ENCODE measurements at places on chromosomes 12 and 14.
A peak's percentile ranks its signal among the peaks of the same experiment; 100 is the strongest.

DNA sequence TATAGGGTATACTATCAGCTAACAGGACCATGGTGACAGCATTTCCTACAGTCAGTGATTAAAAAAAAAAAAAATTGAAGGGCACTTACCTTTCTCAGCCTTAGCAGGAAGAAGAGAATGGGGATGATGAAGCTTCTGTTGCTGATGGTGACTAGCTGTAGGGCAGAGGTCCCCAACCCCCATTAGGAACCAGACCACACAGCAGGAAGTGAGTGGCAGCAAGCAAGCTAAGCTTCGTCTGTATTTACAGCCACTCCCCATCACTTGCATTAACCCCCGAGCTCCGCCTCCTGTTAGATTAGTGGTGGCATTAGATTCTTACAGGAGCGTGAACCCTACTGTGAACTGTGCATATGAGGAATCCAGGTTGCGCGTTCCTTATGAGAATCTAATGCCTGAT lies 91.3 kb upstream of the USP44 start:
- no peak for DNase-seq

DNA sequence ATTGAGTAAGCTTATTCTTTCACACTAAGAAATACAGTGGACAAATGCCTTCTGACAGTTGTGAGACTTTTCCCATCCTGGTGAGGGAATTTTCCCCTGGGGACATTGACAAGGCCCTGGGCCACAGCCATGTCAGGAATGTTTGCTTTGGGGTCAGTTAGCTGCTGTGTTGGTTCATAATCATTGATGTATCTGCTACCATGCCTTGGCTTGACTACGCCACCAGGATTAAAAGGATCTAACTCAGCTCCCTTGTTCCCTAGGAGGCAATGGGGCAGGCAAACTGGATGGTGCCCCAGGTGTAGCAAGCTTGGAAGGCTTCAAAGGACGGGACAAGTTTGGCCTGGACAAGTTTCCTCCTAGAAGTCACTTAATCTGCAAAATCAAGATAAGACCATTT lies 3.1 kb upstream of the CCDC88C start:
- no peak for DNase-seq

DNA sequence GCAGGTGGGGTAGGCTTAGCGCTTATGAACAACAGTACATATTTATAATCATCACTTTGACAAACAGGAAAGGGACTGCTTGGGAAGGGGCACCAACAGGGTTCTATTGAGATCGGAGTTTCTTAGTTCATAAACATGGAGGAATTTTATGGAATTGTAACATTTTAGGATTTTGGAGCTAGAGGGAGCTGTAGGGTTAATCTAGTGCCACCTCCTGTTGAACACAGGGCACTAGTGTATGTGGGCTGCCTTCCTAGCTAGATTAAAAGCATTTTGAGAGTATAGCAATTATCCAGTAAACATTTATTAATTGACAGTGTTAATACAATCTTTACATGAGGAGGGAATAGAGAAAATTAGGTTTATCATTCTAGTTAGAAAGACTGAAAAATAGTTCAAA lies 23.1 kb upstream of the TBC1D30 start:
- DNase-seq, result peak; percentile 37

DNA sequence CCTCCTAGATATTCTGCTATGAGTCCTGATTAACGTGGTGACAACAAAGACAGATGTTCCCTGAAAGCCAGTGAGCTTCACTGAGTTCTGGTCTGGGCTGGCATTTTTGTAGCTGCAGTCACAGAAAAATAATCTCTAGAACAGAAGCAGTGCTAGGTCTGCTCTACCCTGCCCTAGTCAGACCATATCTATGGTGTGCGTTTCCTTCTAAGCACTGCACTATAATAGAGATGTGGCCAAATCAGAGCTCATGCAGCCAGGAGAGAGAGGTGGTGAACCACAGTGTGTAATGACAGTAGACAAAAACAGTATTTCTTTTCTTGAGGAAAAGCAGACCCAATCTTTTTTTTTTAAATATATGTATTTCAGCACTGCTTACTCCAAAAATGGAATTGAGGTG lies 76.3 kb downstream of the CMAS start:
- no peak for DNase-seq

GRCh38 chr12:75482646-75483045 lies 2.1 kb downstream of the GLIPR1 start:
- DNase-seq, result no peak

- no peak for DNase-seq
These were observed 8.0 kb upstream of the RASSF8 start for GRCh38 chr12:25950329-25951115.

DNA sequence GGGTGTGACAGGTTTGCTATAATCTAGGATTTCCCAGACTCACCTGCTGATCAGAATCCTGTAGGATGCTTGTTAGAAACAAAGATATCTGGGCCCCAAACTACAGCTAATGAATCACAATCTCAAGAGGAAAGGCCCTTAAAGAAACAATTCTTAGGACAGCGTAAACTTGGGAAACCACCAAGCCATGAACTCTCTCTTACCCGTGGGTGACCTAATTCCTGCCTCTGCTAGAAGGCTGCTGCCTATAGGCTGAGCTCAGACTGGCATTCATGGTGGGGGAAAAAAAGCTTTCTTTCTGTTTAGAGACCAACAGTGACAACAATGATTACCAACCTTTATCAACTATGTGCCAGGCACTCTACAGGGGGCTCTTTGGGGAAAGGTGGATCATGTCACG lies 213.9 kb upstream of the FKBP4 start:
- no peak for DNase-seq

- DNase-seq, result peak; percentile 6
These were observed 163.6 kb upstream of the PLEKHG7 start for GRCh38 chr12:92539110-92539749.

DNA sequence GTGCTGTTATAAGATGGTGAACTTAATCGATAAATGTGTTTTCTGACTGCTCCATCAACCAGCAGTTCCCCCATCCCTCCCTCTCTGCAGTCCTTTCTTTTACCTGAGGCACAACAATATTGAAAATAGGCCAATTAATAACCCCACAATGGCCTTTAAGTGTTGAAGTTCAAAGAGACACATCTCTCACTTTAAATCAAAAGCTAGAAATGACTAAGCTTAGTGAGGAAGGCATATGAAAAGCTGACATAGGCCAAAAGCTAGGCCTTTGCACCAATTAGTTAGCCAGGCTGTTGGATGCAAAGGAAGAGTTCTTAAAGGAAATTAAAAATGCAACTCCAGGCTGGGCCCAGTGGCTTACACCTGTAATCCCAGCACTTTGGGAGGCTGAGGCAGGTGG lies 43.7 kb downstream of the SAV1 start:
- DNase-seq, result no peak

- no peak for DNase-seq
These were observed 8.8 kb downstream of the SUSD6 start for GRCh38 chr14:69620211-69620611.

DNA sequence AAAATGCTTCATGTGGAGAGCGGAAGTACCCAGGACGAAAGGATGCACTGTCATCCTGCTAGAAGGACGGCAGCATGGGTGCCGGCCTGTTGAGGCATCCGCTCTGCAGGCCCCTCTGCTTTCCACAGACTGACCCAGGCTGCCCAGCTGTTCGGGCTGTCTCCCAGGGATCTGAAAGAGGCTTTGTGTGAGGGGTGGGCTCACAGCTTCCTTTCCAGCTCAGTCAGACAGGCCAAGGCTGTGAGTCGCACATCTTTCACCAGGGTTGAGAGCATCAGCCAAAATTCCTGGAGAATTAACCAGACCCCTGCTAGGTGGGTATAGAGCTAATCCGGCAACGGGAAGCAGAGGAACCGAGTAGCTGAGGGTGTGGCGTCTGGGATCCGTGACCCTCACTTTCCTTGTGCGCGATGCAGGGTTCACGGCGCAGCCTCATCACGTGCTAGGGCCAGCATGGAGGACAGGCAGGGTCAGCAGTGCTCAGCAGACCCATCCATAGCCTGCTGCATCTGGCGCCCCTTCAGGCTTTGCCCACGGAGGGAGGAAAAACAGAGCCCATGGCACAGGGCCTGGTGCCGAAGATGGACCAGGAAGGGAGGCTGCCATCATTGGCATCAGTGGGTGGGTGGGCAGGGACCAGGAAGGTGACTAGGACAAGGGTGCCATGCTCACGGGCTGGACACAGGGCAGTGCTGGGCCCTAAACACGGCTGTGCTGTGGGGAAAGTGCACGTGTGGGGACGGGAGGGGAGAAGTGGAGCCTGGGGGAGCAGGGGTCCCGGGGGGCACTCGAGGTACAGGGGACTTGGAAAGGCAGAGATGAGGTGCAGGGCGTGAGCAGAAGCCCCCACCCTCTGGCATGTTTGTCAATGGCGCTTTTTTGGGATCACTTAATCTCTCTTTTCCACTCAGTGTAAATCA lies 9.2 kb upstream of the SIVA1 start:
- DNase-seq, result no peak

DNA sequence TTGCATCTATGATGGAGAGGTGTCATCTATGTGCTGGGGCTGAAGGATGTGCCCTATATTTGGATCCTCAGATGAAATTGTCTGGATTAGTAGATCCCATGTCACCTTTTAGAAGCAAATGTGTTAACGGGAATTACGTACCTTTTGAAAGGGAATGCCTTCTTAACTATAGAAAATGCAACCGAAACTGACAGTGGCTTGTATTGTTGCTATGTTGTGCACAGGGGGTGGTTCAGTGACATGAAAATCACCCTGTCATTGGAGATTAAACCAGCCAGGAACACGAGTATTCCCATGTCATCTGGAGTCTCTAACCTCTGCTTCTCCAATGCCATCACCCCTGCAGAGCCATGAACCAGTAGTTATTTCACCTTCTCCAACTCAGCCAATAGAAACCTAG lies 110.2 kb downstream of the METTL25 start:
- no peak for DNase-seq

GRCh38 chr12:19706936-19707335 lies 267.6 kb downstream of the AEBP2 start:
- no peak for DNase-seq

GRCh38 chr12:105358789-105359188 lies 28.3 kb downstream of the C12orf75 start:
- no peak for DNase-seq

DNA sequence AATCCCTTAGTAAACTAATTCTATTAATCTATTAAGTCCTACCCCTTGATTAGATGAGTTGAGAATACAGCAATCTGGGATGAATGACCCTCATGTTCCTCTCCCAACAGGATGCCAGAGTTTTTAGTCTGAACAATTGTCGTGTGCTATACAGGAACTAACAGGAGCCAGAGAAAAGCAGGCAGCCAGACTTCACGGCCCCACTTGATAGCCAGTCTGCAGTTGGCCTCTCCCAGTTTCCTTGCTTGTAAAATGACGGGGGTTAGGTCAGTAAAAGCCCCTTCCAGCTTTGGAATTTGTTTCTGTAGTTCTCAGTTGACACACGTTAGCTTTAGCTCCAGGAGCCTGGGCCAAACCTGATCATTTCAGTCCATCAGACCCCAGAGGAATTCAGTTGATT lies 266.8 kb upstream of the FKBP4 start:
- no peak for DNase-seq

DNA sequence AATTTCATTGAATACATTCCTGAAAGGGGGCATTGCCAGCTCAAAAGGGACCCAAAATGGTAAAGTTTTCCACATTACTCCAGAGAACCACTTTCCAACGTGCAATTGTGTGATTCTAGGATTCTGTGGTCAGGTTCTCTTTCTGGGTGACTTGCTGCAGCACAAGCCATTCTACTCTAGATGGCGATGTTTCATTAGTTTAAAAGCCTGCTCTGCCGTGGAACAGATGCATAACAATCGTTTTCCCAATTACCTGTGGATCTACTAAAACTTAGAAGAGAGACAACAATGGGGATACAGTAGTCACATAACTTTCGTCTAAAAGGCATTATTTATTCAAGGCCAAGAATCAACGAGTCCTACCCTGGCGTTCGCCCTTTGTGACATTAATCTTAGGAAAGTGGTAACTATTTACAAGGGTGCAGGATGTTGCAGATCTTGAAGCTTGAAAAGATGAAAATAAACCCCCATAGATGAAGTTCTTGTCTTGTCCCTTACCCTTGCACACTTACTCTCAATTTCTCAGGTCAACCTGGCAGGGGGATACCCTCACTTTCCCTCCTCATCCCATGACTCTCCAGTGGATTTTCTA lies 400.9 kb downstream of the SNAPC1 start:
- DNase-seq, result peak; percentile 34

DNA sequence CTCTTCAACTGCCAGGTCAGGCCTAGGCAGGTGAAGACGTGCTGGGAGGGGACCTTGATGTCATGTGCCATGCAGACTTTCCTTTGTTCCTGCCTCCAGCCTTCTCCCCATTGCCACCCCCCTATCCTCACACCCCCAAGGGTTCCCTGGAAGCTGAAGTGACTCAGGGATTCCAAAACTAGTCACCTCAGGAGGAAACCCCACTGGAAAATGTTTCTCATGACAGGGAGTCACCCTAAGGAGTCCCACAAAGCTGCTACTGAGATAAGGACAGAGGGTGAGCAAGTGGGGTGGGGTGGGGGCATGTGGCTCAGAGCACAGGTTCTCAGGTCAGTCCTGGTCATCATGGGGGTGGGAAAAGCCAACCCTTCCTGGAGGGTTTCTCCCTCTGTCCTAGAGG lies 2.4 kb upstream of the IL25 start:
- DNase-seq, result no peak

- DNase-seq, result no peak
These were observed 49.3 kb downstream of the CDK17 start for GRCh38 chr12:96350982-96351381.
